ENCODE measurements at places on chromosomes 2 and 18.

GRCh38 chr18:49846718-49847470 lies 33.6 kb upstream of the ACAA2 start:
- DNase-seq: no peak

DNA sequence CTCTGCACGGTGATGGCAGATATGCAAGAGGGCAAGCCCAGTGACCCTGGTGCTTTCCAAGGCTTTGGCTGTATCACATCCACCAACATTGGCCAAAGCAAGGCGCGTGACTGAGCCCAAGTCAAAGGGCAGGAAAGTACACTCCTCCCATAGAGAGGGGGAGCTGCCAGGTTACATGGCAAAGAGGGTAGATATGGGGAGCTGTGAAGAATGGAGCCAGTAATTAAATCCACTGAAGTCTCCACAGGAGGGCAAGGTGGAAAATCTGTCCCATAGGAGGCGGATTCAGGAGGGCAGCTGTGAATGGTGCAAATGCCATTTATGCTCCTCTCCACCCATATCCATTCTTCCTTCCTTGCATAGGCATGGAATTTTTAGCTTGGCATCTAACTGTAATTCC lies 44.6 kb upstream of the THOC1 start:
- DNase-seq: no peak

DNA sequence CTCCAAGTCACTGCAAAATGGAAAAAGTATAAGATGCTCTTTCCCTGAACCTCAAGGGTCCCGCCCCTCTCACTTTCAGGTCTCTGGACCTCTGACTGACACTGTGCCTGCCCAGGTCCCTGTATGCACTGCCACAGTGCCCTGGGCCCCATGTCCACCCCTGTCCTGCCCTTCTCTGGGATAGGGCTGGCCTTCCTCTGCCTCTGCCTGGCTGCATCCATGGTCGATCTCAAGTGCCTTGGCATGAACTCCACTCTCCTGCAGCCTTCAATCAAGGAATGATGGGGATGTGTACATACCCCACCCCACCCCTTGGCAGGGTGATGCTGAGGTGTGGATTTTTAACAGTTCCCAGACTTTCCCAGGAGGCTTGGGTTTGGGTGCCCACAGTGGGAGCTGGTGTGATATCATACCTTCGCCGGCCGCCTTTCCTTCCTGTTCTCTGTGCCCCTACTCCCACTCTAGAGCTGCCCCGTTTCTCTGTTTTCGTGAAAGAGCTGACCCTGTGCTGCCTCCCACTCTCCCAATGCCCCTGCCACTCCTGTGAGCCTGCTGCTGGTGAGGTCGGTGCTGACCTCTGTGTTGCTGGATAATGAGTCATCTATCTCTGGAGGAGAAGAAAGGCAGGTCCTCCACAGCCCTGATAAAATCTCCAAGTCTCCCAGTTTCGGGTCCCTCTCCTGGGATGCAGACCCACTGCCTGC lies 18.9 kb downstream of the PTPN18 start:
- DNase-seq: no peak

GRCh38 chr2:160077912-160078810 lies 15.7 kb upstream of the PLA2R1 start:
- no peak for DNase-seq

GRCh38 chr2:121135168-121135853 lies 149.7 kb downstream of the TFCP2L1 start:
- no peak for DNase-seq

DNA sequence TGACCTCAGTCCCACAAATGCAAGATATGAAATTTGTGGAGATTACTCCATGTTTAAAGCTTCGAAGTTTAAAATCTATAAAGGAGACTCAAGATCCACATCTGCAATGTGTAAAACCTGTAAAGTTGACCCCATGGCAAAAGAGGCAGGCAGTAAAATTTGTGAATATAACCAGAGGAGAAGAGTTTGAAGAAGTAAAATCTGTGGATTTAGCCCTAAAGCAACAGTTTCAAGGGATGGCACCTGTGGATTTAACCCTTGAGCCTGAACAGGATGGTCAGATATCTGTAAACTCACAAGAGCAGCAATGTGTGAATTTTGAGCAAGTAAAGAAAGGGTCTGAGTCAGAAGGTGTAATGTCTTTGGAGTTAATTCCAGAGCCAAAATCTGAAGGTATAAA lies 11.2 kb upstream of the ZNF512 start:
- no peak for DNase-seq

GRCh38 chr2:46563186-46563585 lies 83.8 kb downstream of the TMEM247 start:
- no peak for DNase-seq
